DMS 273 treated with DMSO at 0.1 percent for 48 hours (cell line): ENCODE measurements at places on chromosomes 6 and 20.

DNA sequence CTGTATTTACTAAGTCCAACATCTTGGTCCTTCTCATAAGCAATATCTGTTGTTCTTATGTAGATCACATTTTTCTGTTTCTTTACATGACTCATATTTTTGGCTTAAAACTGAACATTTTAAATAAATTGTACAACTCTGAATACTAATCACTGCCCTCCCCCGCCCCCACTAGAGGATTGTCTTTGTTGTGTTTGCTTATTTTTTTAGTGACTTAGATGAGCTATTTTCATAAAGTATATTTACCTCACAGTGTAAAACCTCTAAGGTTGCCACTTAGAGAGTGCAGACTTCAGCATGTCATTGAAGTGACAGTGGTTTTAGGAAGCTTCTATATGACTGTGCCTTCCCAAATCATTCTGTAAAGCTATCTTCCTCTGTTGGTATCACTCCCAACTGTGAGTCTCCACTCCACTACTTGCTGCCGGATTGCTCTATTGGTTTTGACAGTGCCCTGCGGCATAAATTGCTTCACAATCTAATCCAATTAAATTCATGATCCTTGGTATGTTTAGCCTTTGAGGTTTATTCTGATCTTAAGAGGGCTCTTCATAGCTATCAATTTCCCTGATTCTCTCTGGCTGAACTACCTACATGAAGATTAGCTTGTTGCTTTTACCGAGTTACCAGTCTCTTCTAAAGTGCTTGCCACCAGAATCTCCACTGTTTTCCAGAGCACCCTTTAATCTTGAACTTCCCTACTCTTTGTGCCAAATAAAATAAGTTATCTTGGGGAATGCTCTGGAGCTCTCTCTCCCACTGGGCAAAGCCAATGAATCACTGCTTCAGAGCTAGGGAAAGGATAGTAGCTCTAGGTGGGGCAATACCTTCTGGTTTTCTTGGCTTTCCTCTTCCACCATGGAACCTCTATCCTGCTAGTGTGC lies 33.0 kb downstream of the SPTLC3 start:
- no peak for DNase-seq

DNA sequence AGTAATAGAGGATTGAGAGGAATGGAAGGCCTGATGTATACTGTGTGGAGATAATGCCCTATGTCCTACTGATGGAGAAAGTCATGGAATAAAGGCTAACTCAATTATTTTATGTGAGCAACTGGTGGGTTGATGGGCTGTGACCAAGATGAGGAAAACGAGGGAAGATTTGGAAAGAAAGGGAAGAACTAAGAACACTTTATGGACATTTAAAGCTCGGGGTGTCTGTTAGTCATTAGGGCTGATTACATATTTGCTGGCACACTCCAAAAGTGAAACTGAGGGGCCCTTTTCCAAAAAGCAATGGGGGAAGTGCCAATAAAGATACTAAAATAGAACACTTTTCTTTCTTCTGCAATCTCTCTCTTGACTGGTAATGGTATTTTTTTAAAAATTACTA lies 439.5 kb downstream of the PLCB1 start:
- DNase-seq = no peak

DNA sequence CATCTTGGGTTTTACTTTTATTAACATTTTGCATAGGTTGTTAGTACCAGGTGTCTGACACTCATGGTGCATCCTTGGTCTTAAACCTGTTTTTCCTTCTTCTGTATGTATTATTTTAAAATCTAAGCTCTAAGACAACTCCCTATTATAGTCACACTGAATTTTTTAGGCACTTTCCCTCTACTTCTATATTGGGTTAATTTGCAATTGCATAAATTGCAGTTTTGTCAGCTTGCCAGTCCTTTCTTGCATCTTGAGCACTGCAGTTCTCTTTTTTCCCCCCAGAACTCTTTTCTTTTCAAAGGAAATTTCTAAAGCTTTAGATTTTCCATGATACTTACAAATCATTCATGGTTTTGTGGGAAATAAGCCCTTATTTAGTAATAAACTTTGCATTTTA lies 70.6 kb downstream of the ZNF292 start:
- no peak for DNase-seq

GRCh38 chr6:105677671-105678475 lies 275.0 kb upstream of the PREP start:
- DNase-seq = no peak

DNA sequence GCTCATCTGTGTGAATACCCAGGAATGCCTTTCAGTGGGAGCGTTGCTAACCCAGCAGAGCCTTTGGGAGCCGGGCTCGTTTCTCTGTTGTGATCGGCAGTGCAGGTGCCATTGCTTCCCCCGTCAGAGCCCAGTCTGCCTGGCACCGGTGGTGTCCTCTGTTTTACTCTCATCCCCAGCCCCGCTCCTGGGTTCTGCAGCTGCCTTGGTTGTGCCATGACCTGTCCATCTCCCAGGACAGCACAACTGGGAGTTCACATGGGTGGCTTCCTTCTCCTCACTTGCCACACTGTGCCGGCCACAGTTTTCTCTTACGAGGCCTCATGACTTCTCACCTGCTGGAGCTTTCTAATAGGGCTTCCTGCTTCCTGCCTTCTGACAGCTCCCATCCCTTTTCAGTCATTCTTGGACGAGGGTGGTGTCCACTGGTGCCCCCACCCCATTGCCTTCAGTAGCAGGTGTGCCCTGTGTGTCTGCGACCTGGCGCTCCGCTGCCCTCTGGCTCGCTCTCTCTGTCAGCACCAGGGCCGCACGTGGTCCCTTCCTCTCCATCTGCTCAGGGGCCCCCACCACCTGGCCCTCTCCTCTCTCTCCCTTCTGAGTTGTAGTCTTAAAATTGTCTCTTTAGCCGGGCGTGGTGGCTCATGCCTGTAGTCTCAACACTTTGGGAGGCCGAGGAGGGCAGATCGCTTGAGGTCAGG lies 110.9 kb downstream of the RPP40 start:
- DNase-seq = no peak

GRCh38 chr6:168386973-168387372 lies 54.0 kb upstream of the SMOC2 start:
- no peak for DNase-seq
